ENCODE measurements at places on chromosomes 6 and 20.

- DNase-seq, result no peak
Measured at GRCh38 chr20:62647521-62648317, 5.4 kb downstream of the SLCO4A1 start.

- no peak for DNase-seq
Measured at GRCh38 chr6:63440057-63440456, 120.3 kb upstream of the LGSN start.

GRCh38 chr20:40678286-40678875 lies 10.7 kb downstream of the MAFB start:
- no peak for DNase-seq

GRCh38 chr6:52138284-52138683 lies 47.9 kb upstream of the IL17A start:
- DNase-seq, result no peak

DNA sequence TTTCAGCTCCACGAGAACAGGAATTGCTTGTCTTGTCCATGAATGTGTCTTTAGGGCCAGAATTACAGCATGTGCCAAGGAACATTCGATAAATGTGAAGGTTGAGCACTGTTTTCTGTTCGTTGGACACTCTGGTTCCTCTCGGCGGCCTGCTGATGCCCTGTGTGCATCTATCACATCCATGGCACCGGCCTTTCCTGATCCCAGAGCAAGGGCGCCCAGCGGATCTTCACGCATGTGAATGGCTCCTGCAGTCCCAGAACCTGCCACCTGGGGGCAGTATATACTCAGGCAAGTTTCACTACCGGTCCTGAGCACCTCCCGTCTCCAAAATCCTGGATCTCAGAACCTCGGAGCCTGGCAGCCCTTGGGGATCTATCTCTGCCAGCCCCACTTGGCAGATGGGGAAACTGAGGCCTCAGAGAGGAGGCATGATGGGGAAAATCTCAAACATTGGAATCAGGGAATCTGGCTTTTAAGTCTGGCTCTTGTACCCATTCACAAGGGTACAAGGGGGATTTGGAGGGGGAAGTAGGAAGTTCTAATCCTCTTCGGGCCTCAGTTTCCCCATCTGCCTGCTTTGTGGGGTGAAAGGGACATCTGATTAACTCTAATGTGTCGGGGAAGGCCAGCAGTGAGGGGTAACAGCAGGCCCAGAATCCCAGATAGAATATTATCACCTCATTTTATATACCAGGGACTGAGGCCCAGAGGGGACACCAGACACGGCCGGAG lies 4.3 kb upstream of the CEBPB start:
- peak; percentile 80 for DNase-seq

DNA sequence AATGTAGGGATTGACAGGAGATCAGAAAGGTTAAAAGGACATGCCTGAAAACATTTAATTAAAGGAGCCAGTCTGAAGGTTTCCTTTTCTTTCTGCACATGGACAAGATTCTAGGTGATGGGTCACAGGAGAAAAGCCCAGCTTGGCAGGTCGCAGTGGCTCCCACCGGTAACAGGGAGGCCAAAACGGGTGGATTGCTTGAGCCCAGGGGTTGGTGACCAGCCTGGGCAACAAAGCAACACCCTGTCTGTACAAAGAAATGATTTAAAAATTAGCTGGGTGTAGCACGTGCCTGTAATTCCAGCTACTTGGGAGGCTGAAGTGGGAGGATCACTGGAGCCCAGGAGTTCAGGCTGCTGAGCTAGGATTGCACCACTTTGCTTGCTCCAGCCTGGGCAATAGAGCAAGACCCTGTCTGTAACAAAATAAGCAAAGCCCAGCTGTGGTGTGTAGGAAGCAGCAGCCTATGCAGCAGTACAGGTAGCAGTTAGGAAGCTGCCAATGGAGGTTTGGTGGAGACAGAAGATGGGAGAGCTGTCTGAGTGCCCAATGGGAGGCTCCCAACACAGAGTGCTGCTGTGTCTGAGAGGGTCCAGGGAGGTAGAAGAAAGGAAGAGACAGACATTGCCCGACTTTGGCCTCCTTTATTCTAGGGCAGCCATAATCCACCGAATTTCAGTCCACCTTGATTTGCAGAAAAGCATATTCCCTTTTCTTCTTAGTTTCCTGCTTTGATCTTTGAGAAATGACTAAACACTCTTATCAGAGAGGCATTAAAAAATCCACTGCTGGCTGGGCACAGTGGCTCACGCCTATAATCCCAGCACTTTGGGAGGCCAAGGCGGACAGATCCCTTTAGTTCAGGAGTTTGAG lies 7.1 kb upstream of the AP5S1 start:
- DNase-seq, result no peak

DNA sequence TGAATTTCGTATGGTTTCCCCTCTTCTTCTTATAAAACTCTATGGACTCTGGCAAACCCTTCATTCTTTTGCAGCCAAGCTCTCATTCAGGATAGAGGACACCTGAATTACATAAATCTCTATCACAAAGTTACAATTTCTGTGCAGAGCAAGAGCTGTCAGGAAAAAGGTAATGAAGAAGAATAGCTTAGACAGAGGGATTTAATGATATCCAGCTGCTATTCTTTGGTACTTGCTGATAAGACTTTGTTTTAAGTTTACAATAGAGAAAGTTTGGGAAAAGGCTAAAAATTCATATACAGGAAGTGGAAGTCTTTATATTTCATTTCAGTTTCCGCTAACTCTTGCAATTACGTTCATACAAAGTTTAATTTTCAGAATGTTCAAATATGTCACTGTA lies 227.0 kb downstream of the FOXC1 start:
- no peak for DNase-seq

- DNase-seq, result no peak
Measured at GRCh38 chr6:168778201-168778600, 337.2 kb downstream of the SMOC2 start.

DNA sequence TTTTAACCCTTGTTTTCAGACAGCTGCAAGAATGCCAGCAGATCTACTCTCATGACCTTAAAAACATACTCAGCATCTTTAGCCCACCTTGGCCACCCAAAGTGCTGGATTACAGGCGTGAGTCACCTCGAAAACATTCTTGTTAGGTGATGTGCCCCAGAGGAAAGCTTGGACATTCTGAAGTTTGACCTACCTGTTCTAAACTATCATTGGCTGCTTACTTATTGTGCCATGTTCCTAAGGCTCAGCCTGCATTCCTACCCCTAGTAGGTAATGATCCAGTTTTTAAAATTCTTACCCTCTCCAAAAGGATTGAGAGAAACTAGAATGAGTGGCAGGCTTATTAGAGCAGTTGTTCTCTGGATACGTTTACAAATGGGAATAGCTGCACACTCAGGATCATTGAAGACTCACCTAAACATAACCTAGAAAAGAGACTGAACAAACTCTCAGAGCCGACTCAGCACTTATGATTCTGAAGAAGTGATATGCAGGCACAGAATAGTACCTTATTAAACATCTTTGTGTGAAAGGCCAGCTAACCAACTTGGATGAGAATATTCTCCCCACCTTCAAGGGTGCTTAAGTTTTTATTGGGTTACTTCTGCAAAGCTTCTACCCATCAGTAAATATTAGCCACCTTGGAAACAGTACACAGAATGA lies 362.1 kb downstream of the NRN1 start:
- DNase-seq, result no peak

DNA sequence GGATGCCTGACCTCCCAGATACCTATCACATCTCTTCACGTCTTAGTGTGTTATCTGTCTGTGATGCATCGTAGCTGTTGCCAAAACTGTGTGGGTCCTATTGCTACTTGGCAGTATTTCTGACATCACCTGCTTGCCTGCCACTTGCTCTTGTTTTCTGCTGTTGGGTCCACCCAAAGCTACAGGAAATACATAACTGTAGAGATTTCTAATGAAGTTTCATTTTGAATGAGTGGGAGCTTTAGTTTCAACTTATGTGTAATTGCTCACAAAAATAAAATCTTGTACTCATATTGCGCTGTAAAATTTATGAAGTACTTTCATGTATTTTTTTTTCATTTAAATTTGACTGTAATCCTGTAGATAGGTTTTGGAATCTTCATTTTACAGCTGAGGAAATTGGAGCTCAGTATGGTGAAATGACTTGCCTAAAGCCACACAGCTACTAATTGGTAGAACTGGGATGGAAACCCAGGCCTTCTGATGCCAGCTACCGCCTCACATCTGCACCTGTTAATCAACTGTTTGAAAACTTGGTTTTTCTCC lies 113.6 kb upstream of the MAN1A1 start:
- DNase-seq, result no peak

All from T follicular helper cell (primary cell).